Activated CD4-positive, CD25-positive, alpha-beta regulatory T cell (primary cell): ENCODE measurements at places on chromosomes 4 and X.

GRCh38 chr4:54085284-54085683 is 14.7 kb upstream of the GSX2 start:
- DNase-seq = no peak

- no peak for DNase-seq
Measured at GRCh38 chr4:128338634-128339355, 51.2 kb upstream of the PGRMC2 start.

- DNase-seq = no peak
Measured at GRCh38 chr4:82050796-82051195, 323.0 kb downstream of the HNRNPD start.

- DNase-seq = no peak
Measured at GRCh38 chr4:100284129-100284880, 94.0 kb upstream of the DDIT4L start.

GRCh38 chr4:33551244-33551643 is 2693.1 kb downstream of the ARAP2 start:
- no peak for DNase-seq

DNA sequence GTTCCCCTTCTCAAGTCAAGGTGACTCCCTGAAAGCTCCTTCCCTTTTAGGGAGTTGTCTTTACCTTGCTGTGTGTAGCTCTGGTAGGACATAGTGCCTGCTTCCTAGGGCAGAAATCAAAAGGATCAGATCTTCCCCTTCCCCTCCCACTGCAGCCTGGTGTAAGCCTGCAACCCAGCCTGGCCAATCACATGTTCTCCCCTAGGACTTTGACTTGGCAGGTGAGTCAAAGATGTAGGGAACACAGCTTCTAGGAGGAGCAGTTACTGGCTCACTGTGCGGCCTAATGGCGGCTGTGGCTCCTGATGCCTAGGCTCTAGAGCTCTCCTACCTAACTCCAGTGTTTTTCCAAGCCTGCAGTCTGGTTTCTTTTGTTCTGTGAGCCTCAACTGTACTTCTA is 103.9 kb downstream of the AASDH start:
- DNase-seq = no peak
